Activated T-cell treated with anti-CD3 and anti-CD28 coated beads, Interleukin-2, amount 50 U/mL, for 48 hours (primary cell): ENCODE measurements at places on chromosomes 11 and 22.

GRCh38 chr22:27231266-27231665 is 570.3 kb downstream of the MN1 start:
- DNase-seq: no peak

DNA sequence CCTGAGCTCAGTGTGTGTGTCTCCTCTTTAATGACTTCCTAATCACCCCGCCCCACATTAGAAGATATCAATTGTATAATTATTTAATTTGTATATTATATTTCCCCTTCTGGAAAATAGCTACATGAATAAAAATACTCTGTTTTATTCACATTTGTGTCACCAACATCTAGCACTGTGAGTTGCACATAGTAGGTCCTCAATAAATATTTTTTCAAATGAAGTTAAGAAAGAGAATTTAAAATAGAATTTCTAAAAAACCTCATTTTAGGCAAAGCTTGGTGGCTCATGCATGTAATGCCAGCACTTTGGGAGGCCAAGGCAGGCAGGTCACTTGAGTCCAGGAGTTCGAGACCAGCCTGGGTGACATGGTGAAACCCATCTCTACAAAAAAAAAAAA is 59.7 kb downstream of the FAM83F start:
- no peak for DNase-seq

DNA sequence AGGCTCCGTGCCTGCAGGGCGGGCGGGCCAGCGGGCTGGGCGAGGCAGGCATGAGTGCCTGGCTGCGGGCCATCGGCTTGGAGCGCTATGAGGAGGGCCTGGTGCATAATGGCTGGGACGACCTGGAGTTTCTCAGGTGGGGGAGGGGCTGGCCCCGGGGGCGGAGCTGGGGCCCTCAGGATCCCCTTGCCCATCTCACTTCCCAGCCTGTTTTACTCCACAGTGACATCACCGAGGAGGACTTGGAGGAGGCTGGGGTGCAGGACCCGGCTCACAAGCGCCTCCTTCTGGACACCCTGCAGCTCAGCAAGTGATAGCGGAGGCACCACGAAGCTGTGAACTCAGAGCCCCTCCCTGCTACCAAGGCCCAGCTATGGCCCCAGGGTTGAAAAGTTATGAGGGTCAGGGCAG is 5.9 kb downstream of the PHOX2A start:
- peak; percentile 66 for DNase-seq

- DNase-seq: no peak
Observed at GRCh38 chr11:106585061-106585460, 433.2 kb downstream of the GUCY1A2 start.

GRCh38 chr11:108967571-108967970 is 302.7 kb downstream of the DDX10 start:
- no peak for DNase-seq

DNA sequence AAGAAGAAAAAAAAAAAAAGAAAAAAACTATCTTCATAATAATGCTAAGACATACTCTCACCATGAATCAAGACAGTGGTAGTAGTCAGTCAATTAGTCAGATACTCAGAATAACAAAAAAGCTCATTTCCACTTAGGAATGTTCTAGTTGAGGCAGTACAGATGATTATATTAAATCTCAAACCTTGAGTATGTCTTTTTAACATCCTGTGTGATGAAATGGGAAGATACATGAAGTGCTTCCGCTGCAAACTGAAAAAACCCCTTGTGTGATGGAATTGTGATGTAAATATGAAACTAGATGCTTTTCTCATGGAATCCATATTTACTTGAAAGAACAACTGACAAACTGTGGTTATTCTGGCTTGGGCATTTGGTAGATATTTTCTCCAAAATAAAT is 13.7 kb downstream of the AMOTL1 start:
- no peak for DNase-seq

DNA sequence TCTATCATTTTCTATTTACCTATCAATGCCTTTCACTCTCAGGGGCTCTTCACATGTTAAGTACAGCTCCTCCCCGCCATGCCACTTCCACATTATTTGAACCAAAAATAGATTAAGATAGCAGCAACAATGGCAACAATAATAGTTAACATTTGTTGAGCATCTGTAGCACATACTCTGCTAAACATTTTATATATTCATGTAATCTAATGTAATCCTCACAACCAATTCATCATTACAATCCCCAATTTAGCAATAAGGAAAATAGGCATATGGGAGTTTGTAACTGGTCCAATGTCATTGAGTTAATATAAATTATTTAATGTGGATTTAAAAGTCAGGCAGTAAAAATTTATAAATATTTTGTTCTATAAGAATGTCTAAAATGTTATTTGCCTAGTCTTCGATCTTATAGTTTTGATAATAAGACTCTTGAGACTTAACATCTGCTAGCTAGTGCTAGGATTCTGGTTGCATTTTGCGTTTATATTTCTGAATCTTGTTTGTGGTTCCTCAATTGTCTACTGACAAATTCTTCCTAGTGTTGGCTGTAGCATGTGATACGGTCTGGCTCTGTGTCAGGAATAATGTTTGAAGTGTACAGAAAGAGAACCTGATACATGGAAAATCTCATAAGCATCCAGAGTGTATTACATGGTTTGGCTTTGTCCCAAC is 621.5 kb upstream of the LUZP2 start:
- DNase-seq: no peak

GRCh38 chr11:13339195-13340153 is 61.9 kb downstream of the BMAL1 start:
- no peak for DNase-seq

DNA sequence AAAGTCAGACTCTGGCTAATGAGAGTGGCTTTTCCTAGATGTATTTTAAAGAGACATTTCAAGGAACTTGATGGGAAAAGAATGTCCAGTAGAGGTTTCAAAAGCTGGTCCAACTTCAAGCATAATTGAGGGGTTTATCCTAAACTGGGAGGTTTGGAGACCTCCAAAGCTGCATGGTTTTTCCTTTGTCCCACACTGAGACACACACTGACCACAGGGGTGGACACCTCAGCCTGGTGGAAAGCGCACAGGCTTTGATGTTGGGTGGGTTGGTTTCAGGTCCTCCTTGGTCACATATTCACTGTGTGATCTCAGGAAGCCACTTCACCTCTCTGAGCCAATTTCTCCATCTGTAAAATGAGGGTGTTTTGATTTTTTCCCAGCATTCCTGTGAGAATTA is 4.0 kb downstream of the SPON1 start:
- DNase-seq: no peak

GRCh38 chr22:32850591-32851517 is 49.3 kb downstream of the TIMP3 start:
- no peak for DNase-seq

DNA sequence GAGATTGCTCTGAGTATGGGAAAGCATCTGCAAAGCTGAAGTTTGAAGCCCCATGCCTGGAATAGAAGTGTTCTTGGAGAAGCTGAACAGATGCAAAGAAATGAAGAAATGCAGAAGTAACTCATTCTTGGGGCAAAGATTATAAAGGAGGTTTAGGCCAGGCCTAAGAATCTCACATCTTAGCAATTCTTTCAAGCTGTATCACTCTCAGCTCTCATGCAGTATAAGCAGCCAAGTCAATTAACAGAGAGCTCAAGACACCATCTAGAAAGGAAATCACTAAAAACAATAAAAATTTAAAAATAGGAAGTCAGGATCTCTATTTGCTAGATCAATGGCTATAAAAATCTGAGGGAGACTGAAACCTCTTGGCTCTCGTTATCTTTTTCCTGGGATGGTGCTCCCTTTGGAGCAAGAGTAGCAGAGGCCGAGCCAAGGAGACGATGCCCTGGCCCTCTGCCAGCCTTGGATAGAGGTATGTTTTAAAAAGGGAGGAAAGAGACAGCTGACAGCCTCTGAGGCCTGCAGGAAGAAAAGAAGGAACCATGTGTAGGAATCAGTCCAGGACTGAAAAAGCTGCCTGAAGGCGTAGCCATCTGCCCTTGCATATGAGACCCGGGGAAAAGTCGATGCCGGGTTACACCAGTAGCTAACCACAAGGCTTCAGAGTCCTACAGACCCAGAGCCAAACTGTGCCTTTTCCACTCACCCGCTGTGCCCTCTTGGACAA is 229.8 kb downstream of the BLID start:
- DNase-seq: no peak

DNA sequence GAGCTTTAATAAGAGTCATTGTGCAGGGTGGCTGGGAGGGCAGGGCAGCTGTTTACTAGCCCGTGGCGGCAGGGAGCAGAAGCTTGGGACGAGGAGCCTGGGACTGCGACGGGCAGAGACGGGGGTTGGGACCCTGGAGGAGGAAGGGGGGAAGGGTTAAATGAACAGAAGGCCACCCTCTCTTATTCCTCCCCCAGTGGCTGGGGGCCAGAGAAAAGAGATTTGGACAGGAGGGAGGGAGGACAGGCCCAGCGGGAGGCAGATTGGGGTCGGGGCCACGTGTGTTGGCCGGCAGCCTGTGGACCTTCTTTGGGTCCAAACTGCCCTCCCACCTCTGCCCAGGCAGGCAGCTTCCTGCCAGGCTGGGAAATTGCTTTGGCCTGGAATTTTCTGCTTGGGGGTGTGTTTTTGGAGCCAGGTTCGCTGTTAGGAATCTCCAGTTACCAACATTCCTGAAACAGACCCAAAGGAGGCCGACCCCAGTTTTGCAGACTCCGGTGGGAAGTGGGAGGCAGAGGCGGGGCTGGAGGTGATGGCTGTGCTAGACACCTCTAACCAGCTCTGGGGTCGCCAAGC is 50.2 kb downstream of the APOL3 start:
- DNase-seq: no peak

- DNase-seq: no peak
Observed at GRCh38 chr11:74699615-74700396, 31.4 kb downstream of the CHRDL2 start.

DNA sequence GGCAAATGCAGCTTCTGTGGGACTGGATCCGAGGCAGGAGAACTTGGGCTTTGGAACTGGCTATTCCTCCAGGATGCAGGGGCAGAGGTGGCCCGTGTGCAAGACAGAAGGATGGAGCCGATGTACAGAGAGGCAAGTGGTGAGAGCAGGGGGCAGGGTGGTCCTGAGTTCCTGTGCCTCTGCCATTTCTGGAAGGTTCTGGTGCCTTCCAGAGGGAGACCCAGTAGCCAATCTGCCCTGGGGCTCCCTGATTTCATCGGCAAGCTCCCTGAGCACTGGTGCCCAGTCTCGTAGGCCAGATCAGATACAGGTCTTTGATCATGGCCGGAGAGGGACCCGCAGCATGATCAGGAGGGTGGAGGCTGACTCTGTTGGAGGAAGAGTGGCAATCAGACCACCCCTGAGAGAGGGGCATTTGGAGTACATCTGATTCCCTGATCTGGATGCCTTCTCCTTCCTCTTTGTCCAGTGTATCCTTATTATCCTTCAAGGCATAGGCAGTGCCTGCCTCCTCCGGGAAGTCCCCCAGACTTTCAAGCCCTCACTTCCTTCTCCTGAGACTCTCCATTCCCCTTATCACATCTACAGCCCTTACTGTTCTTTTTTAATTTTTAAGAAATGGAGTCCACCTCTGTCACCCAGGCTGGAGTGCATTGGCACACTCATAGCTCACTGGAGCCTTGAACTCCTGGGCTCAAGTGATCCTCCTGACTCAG is 9.7 kb downstream of the MRGPRD start:
- no peak for DNase-seq

- DNase-seq: no peak
Observed at GRCh38 chr11:10715571-10715970, 22.0 kb upstream of the IRAG1 start.

GRCh38 chr11:56509439-56509838 is 18.3 kb upstream of the OR5M8 start:
- no peak for DNase-seq

- no peak for DNase-seq
Observed at GRCh38 chr11:107769189-107769588, 57.3 kb upstream of the SLN start.

DNA sequence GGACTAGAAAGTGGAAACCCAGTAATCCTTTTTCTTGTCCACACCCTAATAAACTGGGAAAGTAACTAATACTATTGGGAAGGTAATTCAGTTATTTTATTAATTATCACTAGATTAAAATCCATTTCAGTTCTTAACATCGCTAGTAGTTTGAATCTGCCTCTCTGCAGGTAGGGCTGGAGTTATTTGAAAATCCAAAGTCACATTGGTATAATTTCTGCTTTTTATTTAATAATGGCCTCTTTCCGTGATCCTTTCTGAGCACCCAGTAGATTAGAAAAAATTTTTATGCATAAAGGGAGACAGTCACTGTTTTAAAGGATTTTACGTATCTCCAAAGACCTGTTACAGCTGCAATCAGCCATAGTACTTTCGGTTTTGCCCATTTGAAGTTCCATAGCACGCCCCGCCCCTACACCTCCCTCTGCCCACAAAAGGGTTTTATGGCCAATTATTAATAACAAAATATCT is 605 bp upstream of the COPB1 start:
- DNase-seq: peak; percentile 46

DNA sequence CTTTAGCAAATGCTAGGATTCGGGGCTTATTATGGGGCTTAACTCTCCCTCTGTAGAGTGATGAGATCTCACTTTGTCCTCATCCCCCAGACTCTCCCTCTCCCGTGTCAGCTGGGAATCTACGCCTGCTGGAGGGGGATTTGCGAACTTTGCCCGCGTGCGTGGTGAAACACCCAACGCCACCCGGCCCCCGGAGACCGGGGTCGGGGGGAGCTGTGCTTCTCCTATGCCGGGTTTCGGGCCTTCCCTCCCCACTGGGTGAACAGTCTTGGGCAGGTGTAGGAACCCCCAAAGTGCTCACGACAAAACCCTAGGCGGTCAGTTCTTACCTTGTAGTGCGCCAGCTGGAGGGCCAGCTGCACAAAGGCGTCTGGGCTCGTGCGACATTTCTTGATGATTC is 21.6 kb upstream of the TESMIN start:
- no peak for DNase-seq

DNA sequence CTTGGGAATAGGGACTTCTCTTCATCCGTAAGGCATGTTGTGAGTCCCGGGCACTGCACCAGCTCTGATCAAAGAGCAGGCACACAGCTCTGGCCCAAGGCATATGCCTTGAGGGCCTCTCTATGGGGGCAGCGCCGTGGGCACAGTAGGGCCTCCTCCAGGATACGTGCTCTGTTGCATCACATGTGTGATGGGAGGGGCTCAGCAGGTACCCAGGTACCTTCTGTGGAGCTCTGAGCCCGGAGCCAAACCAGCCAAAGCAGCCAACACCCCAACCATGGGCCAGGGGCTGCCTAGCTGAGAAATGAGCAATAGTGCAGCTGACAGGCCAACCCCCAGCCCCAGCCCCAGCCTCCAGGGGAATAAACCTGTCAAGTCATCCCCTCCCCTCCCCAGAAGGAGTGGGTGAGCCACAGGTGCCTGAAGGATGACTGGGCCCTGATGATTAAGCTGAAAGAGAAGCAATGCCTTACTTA is 79.7 kb upstream of the SHISAL1 start:
- DNase-seq: no peak

DNA sequence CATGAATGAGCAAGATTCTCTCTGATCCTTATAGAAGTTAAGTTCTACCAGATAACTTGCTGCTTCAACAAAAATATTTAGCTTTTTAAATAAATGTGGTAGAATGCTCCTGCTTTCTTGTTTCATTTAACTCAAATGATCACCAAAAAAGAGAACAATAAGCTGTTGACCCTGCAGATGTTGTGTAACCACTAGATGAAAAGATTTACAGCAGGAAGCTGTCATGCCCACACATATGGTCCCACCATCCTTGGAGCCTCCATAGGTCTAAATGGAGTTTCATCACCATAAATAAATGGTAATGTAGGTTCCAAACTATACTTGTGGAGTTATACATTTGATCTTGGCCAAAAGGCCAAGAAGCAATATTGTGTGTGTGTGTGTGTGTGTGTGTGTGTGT is 118.8 kb downstream of the RRAS2 start:
- DNase-seq: no peak
